Renal cortical epithelial cell (primary cell): ENCODE measurements at places on chromosomes 2 and 18. TPM values are rescaled to one million over a fixed set of nuclear protein-coding genes. Genes with fewer than 3 reads are reported as not detected.

SERPINB10 gene
- not detected in 2 replicates for total RNA-seq

DSG3 gene
- 0.05 and 0.35 TPM in 2 replicates for total RNA-seq

LOXHD1 gene
- not detected in 2 replicates for total RNA-seq

AGBL5 gene
- total RNA-seq, result 23.6 and 35.0 TPM in 2 replicates

ANKRD62 gene
- total RNA-seq, result not detected in 2 replicates

SERPINB3 gene
- total RNA-seq, result 0.40 and 1.9 TPM in 2 replicates

TGFA gene
- total RNA-seq, result 91.7 and 150 TPM in 2 replicates

STAT4 gene
- 0.52 and 3.0 TPM in 2 replicates for total RNA-seq

IL1A gene
- total RNA-seq, result 0.15 and 6.3 TPM in 2 replicates

PSMA8 gene
- not detected in 2 replicates for total RNA-seq

CAPN14 gene
- total RNA-seq, result 0.20 and 1.6 TPM in 2 replicates

KCNG2 gene
- 0.20 TPM in 1 of 2 replicates, not detected in the other for total RNA-seq

BUB1 gene
- 2.2 and 23.4 TPM in 2 replicates for total RNA-seq

NOTO gene
- total RNA-seq, result not detected in 2 replicates

ANKRD53 gene
- 0.30 TPM in 1 of 2 replicates, not detected in the other for total RNA-seq

LAMA3 gene
- 70.9 and 246 TPM in 2 replicates for total RNA-seq

RAD51AP2 gene
- total RNA-seq, result under 0.01 TPM in 1 of 2 replicates, not detected in the other

TYMS gene
- 19.4 and 25.9 TPM in 2 replicates for total RNA-seq

PPP1R1C gene
- total RNA-seq, result 1.9 and 3.5 TPM in 2 replicates

SLC5A7 gene
- total RNA-seq, result not detected in 2 replicates
